Uterine smooth muscle cell (primary cell): ENCODE measurements at places on chromosomes 7 and 10. TPM values are rescaled to one million over a fixed set of nuclear protein-coding genes. Genes with fewer than 3 reads are reported as not detected.

LIPM gene
- not detected in 2 replicates for total RNA-seq

LRRD1 gene
- total RNA-seq = 0.11 TPM in 1 of 2 replicates, not detected in the other

NEUROG3 gene
- total RNA-seq = not detected in 2 replicates

GIMAP1 gene
- under 0.01 and 0.12 TPM in 2 replicates for total RNA-seq

ARF5 gene
- 116 and 145 TPM in 2 replicates for total RNA-seq

VSTM2A gene
- total RNA-seq = not detected in 2 replicates

PRSS2 gene
- total RNA-seq = not detected in 2 replicates

GIMAP8 gene
- under 0.01 and 0.12 TPM in 2 replicates for total RNA-seq

NEURL1 gene
- 0.22 and 1.00 TPM in 2 replicates for total RNA-seq

PDK4 gene
- under 0.01 and 0.12 TPM in 2 replicates for total RNA-seq

GET4 gene
- 34.0 and 40.2 TPM in 2 replicates for total RNA-seq

SCART1 gene
- 2.6 and 4.2 TPM in 2 replicates for total RNA-seq

INPP5F gene
- 23.5 and 23.7 TPM in 2 replicates for total RNA-seq

CHRM2 gene
- total RNA-seq = 2.2 and 3.1 TPM in 2 replicates

AHR gene
- 45.6 and 62.3 TPM in 2 replicates for total RNA-seq

CUBN gene
- total RNA-seq = 0.87 and 1.5 TPM in 2 replicates
